ENCODE measurements at places on chromosomes 1 and 21.

DNA sequence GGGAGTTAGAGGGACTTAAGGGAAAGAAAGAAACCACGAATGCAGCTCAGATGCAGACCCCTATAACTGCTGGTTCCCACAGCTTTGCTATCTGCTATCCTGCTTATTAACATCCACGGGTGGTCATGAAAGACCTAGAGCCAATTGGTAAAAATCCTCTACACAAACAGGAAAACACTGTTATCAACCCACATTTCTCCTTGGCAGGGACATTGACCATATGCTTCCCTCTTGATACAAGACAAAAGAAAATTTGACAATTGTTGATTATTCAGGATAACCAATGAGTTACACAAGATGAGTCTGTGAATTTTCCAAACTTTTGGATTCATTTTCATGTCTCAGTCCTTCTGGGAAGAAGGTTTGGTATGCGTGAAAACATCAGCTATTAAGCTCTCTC is 90.4 kb downstream of the TIAM1 start:
- no peak for DNase-seq

DNA sequence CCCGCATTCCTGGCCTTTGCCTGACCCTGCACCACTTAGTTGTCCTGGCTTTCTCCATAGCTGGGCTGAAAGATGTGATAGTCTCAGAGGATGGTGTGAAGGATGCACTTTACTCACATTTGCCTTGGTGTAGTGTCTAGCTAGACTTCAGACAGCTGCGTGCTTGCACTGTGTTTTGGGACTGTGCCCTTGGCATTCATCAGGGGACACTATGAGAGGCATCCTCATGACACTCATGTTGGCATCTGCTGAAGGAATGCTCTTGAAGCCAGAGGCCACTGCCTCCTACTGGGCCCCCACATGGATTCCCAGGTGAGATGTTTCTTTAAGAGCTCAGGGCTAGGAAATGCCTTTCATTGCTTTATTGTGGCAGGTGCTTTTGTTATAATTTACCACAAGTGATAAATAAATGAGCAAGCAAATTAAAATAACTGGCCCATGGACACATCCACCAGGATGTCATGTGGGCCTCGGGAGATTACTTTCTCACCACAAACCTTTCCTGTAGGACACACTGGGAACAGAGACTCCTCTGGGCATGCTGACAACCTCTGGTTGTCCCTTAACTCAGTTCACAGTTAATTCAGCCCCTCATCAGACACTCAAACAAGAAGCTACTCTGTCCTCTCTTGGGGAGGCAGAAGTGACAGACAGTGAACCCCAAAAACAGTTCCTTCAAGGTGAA is 99.4 kb upstream of the SPATA6 start:
- no peak for DNase-seq

DNA sequence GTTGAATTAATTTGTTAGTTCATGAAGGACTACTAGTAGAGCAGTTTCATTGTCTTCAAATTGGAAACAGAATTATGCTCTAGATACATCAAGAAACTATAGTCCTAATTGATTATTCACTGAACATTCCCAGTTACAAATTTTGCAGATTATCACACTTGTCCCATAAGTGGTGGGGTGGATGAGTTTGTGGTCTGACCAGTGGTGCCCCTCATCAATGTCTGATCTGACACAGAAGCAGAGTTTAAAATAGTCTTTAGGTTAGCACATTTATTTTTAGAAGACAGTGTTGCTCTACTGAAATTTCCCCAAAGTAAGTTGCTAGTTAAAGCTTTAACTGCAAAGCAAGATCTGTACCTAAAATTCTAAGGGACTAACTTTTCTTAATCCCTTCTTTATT is 42.9 kb downstream of the INKA2 start:
- no peak for DNase-seq

GRCh38 chr1:114128293-114128692 is 25.4 kb downstream of the SYT6 start:
- no peak for DNase-seq

DNA sequence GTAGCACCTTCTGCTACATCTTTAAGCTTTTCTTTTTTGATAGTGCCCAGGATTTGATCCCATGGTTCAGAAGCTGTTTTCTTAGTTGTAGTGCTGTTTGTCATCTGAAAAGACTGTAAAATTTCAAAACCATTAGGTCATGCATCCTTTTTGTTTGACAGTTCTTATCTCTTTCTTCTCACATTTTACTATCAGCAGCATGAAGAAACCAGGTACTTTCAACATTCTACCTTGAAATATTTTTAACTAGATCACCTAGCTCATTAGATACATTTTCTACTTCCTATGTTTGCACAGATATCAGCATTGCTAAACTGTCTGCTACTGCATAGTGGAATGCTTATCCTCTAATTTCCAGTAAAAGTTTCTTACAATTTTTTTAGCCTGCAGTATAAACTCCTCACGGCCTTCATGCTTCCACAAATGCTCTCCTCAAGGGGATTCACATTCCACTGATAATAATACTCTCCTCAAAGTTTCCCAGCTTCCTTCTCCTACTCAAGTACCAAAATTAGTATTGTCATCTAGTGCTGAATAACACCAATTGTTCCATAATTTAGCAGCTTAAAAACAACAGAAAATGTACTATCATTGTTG is 243.9 kb upstream of the ZRANB2 start:
- DNase-seq, result no peak

DNA sequence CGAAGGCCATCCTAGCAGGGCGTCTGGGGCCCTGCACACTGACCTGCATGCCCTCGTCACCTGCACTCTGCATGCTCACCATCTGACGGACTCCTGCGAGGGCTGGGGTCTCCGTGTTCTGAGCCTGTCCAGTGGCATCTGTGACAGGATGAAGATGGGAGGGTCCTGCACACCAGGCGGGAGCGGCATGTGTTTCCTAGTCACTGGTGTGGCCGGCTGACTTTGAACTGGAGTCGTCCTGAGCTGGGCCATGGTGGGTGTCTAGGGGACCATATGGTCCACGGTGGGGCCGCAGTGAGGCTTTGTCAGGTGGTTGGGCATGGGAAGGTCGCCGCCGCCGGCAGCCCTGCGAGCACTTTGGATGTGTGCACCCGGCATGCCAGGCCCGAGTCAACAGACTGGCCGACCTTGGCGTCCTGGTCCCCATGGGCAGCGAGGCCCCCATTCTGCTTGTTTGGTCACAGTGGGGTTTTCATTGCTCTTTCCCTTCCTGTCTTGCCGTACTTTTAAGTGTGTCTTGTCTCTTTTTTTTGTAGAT is 16.7 kb upstream of the DIP2A start:
- DNase-seq, result no peak

DNA sequence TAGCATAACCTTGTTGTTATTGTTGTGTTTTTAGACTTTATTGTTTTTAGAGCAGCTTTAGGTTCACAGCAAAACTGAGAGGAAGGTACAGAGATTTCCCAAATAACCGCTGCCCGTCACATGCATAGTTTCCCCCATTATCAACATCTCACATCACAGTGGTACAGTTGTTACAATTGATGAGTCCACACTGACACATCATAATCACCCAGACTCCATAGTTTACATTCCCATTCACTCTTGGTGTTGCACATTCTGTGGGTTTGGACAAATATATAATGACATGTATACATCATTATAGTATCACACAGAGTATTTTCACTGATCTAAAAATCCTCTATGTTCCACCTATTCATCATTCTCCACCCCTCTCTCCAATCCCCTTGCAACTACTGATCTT is 25.9 kb upstream of the TOR3A start:
- DNase-seq, result no peak

DNA sequence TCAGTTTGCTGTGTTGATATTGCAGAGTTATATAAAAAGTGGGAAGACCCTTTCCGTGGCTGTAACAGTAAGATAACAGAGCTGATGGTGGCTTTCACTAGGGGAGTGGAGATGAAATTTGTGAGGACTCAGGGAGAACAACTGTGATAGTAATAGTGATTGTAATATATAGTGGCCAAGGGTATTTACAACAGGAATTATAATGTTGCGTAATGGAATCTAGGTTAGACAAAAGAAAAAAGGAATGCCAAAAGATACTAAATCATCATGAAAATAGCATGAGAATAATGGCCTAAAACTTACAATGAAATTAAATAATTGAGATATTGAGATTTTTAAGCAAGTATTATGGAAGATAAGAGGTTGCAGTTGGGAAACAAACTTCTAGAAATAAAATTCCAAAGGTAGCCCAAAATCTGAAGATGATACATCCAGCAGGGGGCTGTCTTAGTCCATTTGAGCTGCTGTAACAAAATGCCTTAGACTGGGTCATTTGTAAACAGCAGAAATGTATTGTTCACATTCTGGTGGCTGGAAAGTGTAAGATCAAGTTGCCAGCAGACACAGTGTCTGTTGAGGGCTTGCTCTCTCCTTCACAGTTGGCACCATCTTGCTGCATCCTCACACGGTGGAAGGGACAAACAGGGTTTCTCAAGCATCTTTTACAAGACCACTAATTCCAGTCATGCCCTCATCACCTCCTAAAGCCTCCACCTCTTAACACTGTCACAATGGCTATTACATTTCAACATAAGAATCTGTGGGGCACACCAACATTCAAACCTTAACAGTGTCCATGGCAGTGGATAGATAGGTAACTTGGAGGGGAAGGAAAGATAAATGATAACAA is 711.2 kb downstream of the MRPL39 start:
- DNase-seq, result peak; percentile 11
